Ecto neural progenitor cell (in vitro differentiated cells): ENCODE measurements at places on chromosomes 16 and 17.

- DNase-seq: no peak
Observed at GRCh38 chr16:30519120-30520049, 7.0 kb downstream of the ZNF768 start.

- DNase-seq: no peak
Observed at GRCh38 chr17:20216154-20216815, 207.1 kb downstream of the SPECC1 start.

- DNase-seq: no peak
Observed at GRCh38 chr17:71339206-71339605, 781.6 kb upstream of the SOX9 start.

- DNase-seq: peak; percentile 51
Observed at GRCh38 chr17:17205368-17206123, 587 bp downstream of the PLD6 start.

DNA sequence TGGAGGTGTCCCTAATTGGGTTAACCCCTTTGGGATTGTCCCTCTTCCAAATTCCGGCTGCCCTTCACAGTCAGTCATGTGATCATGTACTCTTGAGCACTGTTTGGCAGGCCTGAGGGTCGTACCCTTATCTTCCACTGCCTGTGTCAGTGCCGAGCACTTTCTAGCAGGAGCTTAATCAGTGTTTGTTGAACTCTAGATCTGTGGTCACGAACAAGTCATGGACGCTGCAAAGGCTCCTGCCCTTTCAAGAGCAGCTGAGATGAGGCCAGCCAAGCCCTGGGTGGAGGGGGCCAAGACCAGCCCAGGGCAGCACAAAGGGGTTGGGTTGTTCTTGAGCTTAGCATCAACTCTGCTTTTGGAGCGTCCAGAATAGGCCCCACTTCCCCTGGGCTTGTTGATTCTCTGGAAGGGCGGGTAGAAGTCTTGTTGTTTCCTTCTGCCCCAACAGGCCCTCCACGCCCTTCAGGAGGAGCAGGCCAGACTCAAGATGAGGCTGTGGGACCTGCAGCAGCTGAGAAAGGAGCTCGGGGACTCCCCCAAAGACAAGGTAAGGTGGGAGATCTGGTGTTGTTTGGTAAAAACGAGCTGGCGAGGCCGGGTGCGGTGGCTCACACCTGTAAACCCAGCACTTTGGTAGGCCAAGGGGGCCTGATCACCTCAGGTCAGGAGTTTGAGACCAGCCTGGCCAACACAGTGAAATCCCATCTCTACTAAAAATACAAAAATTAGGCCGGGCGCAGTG, 5.3 kb downstream of the IFI35 start:
- DNase-seq: no peak

DNA sequence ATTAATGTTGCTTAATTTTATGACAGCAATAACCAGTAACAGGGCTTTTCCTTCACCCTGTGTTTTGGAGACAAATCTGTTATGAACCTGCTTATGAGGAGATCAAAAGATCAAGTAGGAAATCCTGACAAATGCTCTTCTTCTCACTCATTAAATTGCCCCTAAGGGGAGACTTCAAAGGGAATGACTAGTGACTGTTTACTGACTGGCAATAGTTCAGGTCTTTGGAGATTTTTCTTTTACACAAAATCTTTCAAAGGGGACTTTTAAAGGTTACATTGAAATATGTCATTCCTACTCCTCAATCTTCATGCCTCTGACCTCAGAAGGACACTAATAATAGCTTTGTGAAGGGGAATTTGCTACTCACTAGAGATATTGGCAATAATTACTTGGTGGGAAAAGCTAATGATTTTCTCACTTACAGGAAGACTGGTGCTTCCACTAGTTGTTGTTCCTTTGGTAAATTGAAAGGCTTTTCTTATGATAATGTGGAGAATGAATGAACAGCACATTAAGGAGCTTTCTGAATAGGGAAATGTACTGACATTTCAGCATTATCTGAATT, 292.9 kb upstream of the CA10 start:
- no peak for DNase-seq

- no peak for DNase-seq
Observed at GRCh38 chr16:9763505-9763904, 418.7 kb downstream of the GRIN2A start.

- no peak for DNase-seq
Observed at GRCh38 chr17:13393841-13394710, 207.7 kb downstream of the HS3ST3A1 start.

DNA sequence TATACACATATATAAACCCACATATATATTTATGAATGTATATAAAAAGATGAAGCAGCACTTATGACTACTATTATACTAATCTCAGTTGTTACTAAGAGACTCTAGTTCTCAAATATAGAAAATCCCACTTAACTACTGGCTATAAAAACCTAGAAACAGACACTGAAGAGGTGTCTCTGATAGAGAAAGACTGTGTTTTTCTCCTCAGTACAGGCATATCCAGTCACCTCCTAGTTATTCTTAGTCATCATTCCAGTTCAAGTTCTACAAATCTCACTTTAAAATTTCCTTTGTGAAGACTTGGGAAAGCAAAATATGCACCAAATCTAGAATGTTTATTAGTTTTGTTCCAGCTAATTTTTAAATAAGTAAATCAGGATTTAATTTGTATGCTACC, 93.9 kb downstream of the STH start:
- DNase-seq: no peak

DNA sequence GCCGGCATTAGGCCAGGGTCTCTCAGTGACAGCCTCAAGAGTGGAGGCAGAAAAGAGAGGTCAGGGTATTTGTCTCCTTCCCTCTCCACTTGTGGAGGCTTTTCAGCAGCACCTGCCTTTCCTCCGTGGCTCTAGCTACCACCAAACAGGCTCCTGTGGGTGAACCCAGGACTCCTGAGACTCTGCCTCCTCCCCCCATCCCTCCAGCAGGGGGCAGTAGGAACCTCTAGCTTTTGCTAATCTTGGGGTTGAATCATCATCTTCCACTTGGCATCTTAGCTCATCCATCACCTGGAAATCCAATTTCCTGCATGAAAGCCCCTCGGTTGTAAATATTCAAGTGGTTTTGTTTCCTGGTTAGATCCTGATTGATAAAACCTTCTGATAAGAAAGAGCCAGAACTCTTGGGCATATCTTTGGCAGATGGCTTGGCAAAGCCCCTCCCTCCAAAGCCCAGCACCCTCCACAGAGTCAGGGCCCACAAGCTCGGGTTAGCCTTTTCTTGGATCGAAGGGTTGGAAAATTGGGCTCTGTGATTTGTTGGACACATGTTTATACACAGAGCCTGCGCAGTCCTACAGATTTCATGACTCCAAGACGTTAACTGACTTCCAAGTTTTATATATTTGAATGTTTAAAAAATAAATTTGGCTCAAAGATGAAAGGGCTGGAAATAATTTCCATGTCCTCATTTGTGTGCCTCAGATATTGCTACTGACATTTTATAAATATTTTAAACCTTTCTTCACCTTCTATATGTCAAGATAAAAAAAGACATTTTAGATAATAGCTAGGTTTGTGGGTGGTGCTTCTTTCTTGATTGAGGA, 322.1 kb downstream of the MAP2K4 start:
- peak; percentile 65 for DNase-seq

DNA sequence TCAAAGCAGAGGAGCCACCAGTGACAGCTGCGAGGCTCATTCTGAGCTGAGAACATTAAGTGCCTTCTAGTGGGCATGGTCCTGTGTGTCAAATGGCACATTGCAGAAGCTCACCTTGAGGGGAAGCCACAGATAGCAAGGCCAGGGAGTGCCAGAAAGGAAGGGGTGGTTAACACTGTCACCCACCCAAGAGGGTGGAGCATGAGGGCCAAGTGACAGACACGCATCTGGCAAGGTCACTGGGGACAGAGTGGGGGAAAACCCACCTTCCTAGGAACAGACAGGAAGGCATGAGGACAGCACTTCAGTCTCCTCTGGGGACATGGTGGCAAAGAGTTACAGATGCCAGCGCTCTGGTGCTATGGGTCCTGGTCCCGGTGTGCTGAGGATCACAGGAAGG, 22.1 kb downstream of the NUBP1 start:
- no peak for DNase-seq

- DNase-seq: no peak
Observed at GRCh38 chr16:59612094-59612493, 878.0 kb upstream of the GOT2 start.

GRCh38 chr16:78353640-78354275, 254.3 kb downstream of the WWOX start:
- no peak for DNase-seq

DNA sequence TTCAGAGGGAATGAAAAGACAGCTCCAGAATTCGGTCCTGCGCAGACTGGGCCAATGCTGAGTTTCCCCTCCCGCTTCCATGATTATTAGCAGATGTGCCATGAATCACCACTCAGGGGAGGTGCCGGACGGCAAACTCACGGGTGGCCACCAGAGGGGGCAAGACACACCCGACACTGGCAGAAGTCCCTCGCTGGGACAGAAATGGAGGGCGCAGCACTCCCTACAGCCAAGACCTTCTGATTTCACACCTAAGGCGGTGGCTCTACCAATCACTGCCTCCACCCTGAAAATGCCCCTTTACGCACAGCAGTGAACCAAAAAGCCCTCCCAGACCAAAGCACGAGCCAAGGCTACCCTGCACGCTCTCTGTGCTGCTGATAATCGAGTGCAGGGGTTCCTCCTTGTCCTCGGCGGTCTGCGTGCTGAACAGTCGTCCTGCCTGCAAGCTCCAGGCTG, 26.8 kb downstream of the TRAP1 start:
- DNase-seq: peak; percentile 89

DNA sequence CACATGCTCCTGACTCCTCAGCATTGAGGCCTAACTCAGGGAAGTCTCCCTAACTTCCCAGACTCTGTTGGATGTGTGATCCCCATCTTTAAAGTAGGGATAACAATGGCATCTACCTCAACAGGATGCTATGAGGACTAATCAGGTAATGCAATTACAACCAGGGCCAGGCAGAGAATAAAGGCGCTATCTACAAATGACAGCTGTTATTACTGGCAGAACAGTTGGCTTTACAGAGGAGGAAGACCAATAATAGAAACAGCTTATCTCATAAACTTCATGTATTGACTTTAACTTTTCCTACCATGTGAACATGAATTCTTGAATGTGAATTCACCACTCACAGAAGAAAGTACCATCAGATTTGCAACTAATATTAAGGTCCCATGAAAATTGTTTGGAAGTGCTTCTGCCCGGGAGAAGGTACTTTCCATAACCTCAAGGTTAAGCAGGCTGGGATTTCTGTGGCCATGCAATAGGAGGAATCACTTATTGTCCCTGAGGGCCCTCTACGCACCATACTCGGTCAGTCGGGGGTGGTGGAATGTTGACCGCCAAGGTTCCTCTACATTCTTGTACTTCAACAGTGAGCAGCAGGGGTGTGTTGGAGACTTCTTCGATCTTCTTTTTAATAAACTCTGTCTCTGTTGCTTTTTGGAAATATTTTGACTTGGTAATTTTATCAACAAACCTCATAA, 22.6 kb upstream of the ERN1 start:
- DNase-seq: no peak

DNA sequence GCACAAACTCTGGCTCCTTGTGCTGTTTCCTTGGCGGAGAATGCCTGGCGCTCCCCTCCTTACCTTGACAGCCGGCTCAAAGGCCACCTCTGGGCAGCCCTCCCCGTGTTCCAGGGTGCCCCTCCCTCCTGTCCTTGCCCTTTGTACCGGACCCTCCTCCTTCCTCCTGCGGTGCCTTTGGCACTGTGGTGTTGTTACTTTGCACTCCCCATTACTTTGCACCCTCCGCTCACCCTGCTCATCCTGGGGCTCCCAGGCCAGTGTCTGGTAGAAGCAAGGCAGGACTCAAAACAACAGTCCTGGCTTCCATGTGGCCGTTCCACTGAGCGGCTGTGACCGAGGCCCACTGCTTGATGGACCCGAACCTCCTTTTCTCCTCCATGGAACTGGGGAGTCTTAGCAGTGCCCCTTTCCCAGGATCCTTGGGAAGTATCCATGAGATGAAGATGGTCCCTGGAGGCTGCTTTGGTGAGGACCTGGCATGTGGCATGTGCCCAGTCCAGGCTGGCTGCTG, 147.8 kb downstream of the CMIP start:
- DNase-seq: no peak

DNA sequence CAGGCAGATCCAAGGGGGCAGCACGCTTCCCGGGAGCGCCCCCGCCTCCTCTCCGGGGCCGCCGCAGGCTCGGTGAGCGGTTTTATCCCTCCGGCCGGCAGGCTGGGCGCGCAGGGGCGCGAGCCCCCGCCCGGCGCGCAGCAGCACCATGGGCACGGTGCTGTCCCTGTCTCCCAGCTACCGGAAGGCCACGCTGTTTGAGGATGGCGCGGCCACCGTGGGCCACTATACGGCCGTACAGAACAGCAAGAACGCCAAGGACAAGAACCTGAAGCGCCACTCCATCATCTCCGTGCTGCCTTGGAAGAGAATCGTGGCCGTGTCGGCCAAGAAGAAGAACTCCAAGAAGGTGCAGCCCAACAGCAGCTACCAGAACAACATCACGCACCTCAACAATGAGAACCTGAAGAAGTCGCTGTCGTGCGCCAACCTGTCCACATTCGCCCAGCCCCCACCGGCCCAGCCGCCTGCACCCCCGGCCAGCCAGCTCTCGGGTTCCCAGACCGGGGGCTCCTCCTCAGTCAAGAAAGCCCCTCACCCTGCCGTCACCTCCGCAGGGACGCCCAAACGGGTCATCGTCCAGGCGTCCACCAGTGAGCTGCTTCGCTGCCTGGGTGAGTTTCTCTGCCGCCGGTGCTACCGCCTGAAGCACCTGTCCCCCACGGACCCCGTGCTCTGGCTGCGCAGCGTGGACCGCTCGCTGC, 832 bp downstream of the CDK5R1 start:
- DNase-seq: peak; percentile 76

- no peak for DNase-seq
Observed at GRCh38 chr16:54244061-54244886, 42.3 kb downstream of the IRX3 start.

DNA sequence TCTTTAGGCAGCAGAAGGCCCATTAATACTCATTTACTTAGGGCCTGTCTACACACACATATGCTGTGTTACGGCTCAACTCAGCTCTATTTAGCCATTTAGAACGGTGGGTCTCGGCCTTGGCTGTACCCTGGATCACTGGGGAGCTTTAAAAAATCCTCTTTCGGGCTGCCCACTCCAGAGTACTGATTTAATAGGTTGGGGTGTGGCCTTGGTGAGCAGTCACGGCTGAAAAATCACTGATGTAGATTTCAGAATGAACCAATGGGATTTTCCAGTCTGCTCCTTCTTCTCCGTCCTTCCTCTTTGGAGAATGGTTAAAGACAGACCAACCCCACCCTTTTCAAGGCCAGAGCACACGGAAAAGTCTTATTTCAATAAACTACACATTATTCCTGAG, 223.5 kb downstream of the CCDC182 start:
- DNase-seq: no peak
